ENCODE measurements at places on chromosomes 3 and 15.

DNA sequence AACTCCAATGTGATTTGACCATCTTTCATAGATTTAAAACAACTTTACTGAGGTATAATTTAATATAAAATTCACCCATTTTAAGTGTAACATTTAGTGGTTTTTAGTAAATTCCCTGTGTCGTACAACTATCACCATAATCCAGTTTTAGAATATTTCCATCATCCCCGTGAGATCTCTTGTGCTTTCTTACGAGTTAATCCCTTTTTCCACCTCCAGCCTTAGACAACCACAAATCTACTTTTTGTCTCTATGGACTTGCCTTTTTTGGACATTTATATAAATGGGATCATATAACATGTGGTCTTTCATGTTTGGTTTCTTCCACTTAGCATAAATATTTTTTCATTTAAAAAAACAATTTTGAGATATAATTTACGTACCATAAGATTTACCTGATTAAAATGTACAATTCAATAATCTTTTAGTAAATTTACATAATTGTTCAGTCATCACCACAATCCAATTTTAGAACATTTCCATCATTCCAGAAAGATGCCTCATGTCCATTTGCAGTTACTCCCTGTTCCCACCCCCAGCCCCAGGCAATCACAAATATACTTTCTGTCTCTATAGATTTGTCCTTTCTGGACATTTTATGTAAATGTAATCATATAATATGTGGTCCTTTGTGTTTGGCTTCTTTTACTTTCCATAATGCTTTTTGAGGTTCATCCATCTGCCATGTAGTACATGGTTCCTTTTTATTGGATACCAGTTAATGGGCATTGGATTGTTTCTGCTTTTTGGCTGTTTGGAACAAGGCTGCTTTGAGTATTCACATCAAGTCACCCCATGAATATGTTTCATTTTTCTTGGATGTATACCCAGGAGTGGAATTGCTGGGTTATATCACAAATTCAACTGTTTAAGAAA, 3.1 kb downstream of the OXSR1 start:
- no peak for DNase-seq

DNA sequence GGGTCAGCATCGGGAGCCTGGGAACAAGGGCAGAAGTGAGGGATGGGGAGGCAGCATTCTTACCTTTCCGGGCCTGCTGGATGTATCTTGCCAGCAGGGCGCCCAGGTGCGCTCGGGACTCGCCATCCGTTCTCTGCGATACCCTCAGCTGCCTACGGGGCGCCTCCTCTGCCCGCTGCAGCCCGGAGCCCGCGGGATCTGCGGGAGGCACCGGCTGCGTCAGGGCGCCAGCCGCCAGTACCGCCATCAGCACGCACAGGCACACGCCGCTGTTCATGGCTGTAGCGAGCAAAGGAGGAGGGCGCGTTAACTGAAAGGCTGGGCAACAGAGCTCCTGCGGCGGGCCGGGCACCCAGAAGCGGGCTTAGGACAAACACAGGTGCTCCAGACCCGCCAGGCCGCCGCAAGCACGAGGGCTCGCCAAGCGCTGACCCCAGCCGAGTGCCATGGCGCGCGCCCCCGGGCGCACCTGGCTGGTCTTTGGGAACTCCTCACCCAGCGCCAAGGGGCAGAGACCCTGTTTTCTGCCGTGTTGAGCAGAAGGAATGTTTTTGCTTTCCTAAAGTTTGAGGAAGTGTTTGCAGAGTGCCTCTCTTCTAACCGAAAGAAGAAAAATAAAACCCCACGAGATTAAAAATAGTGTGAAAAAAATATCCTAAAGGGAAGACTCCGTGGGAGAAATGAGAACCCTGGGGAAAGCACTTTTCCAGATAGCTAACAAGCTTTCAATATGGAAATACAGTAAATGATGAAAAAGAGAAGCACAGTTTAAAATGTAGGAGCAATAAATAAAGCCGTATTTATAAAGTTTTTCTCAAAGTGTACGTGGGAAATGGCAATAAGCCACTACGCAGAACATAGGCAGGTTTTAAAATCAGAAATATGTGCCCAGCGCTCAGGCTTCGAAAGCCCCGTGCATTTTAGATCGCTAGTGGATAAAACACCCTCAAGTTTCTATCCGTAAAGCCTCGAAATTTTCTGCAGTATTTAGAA, 2.3 kb downstream of the CCK start:
- DNase-seq: peak; percentile 37

DNA sequence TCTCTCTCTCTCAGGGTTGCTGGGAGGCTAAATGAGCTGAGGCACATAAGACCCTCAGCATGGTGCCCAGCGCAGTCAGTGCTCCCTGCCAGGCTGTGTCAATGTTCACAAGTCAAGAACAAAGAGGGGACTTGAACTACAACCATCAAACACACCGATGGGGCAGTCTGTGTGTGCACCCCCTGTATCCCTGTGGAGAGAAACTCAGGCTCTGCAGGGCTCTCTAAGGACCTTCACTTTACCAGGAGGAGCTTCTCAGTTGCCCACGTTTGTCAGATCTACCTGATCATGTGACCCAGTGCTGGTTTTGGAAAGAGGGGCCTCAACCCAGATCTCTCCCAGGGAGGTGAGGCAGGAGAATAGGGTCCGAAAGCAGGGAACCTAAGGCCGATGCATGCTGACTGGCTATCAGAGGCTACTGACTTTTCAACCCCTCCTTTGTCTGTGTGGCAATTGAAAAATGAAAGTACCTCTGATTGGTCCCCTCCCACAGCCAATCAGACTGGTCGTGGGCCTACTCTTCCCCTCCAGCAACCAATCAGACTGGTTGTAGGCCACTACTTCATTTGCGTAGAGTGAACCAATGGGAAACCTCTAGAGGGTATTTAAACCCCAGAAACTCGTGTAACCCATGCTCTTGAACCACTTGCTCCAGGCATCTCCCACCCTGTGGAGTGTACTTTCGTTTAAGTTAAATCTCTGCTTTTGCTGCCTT, 34.0 kb downstream of the RHCG start:
- peak; percentile 56 for DNase-seq

DNA sequence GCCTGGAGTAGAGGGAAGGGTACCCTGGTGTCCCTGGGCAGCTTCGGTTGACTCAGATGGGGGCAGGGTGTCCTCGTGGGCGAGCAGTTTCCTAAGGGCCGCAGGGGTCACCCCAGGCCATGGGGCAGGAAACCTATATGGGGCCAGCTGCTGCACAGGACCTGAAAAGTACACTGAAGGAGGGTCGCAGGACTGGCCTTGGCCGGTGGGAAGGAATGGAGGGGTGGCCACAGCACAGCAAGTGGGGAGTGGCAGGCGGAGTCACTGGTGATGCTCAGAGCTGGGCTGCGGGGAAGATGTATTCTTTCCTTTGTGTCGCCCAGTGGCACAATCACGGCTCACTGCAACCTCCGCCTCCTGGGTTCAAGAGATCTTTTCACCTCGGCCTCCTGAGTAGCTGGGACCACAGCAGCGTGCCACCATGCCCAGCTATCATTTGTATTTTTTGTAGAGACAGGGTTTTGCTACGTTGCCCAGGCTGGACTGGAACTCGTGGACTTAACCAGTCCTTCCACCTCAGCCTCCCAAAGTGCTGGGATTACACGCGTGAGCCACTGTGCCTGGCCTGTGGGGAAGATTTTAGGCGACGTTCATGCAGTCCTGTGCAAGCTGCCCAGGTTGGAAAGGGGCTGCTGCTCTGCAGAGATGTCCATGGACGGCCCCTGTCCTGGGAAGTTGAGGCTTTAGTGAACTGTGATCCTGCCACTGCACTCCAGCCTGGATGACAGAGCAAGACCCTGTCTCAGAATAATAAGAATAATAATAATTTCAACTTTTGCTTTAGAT, 57.2 kb downstream of the EFCAB12 start:
- DNase-seq: no peak
